ENCODE measurements at places on chromosomes 2 and 18. TPM values are rescaled to one million over a fixed set of nuclear protein-coding genes. Genes with fewer than 3 reads are reported as not detected.

- H3K4me1 ChIP-seq, result no peaks in the 10 kb centered on the region
- H3K4me3 ChIP-seq, result no peak overlapping the region
- no peaks in the 10 kb centered on the region for H3K36me3 ChIP-seq
- H3K27me3 ChIP-seq, result peaks cover 8% of the 10 kb centered on the region
These were observed 180.2 kb upstream of the RAB6C start for GRCh38 chr2:129799036-129799958.

DNA sequence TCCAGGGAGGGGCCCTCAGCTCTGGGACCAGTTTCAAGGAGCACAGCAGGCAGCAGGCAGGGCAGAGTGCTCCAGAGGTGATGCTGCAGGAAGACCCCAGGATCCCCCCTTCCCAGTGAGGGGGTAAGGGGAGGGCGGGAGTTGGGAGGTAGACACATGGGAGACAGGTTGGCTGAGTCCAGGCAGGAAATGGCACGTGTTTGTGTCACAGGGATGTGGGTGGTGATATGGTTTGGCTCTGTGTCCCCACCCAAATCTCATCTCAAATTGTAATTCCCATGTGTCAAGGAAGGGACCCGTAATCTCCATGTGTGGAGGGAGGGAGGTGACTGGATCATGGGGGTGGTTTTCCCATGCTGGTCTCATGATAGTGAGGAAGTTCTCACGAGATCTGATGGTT is 25.2 kb upstream of the OTOS start:
- peaks cover 8% of the 10 kb centered on the region for H3K27me3 ChIP-seq
- no peak overlapping the region for H3K27ac ChIP-seq
- DNase-seq, result no peak
- H3K36me3 ChIP-seq, result no peaks in the 10 kb centered on the region
- no peak overlapping the region for H3K4me3 ChIP-seq
- H3K4me1 ChIP-seq, result no peaks in the 10 kb centered on the region

Gene POTEJ
- total RNA-seq, result not detected

Gene HOXD12
- total RNA-seq, result not detected
